Central memory CD4-positive, alpha-beta T cell (primary cell): ENCODE measurements at places on chromosomes 6 and 20.

DNA sequence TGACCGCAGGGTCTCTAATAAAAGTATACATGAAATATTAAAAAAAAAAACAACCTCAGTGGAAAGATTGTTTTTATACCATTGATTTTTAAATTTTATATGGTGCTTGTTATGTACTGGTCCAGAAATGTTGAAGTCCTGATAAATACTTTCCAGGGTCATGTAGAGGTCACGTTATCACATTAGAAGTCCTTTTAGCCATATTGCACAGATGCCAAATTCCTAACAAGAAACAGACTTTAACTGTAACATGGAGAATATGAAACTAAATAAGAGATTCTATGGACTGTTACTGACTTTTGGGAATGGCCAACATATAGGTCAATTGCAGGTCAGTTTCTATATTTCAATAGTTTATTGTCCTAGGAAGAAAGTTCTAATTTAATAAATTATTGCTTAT, 89.0 kb downstream of the ADGRB3 start:
- DNase-seq = no peak

DNA sequence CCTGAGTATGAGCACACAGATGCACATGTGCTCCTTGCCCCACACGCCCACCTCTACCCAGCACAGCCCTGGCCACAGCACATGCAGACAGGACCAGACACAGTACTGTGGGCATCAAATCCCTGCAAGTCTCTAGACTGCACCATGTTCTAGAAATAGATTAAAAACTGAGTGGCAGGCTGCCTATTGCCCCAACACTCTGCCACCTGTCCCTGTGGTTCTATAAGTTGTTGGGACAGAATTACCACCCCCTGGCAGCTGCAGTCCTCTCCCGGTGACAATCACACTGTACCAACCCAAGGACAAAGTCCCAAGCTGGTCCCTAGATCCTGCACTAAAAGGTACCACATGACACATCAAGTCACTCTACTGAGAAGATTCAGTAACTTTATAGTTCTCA, 70.2 kb downstream of the B3GAT2 start:
- DNase-seq = no peak

DNA sequence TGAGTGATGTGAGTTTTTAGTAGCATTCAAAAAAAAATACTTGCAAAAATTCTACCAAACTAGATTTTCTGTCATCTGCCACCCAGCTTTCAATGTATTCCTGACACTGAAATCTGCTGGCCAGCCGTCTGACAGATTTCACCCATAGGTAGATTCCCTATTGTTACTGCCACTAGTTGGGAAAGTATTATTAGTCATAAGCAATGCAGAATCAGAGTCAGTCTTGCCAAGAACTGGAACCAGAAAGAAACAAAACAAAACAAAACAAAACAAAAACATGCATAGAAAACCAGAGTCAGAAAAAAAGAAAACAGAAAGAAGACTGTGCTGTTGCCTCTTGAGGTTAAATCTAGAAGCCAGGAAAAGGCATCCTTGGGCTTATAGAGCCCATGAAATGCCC, 293.1 kb upstream of the KCNQ5 start:
- DNase-seq = no peak

DNA sequence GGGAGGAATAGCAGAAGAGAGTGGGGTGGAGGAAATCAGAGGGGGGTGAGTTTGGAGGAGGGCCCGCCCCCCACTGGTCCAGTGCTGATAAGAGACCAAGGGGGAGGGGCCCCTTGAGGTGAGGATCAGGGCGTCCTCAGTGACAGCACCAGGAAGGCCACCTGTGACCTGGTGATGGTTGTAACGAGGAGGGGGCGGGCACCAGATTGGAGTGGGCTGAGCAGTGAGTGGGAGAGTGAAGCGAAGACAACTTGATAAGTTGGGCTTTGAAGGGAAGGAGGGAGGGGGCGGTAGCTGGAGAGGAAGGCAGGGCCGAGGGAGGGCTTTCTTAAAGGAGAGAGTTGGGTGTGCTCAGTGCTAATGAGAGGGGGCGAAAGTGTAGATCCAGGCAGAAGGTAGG, 30.7 kb downstream of the CDH22 start:
- DNase-seq = no peak

- no peak for DNase-seq
Measured at GRCh38 chr6:39256294-39256940, 27.1 kb upstream of the KCNK5 start.

DNA sequence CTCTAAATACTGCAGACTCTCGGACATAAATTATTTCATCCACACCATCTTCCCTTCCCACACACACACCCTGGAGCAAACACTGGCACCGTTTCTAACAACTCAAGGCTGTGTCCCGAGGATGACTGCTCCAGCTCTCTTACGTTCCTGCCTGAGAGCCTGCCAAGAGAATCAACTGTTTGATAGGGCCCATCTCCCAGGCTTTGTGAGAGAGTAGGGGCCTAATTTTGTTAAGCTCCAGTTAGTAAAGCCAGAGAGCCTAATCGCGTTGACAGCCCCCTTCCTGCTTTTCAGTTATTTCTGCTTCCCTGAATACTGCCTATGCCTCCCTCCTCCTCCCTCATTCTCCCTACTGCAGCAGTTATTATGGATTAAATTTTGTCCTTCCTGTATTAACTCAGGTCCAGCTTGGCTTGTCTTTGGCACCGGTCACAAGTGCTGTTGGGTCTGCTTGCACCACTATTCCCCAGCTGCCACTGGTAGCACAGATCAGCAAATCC, 118.1 kb upstream of the TMEM181 start:
- DNase-seq = no peak
